ENCODE measurements at places on chromosomes 2 and 18.
A peak's percentile ranks its signal among the peaks of the same experiment; 100 is the strongest.

DNA sequence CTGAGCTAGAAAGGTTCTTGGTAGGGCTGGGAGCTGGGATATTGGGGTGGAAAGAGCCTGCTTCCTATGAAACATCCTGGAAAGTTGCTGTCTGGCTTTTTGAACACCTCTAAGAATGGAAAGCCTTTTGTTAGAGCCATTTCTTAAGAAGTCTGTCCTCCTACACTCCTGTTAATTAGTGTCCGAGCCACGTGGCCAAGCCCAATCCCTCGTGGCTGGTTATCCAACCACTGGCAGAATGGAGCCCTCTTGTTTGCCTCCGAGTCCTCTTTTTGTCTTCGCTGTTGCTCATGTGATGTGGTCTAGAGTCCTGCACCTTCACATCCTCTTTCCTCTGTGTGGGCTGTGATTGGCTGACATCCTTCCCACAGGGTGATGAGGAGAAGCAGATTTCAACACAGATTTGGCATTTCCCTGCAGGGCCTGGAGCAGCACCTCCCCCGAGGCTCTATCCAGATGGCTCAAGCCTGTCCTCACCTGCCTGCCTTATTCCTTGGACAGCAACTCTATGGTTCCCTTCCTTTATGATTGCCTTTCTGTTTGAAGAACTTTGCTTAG is 8.2 kb upstream of the TOGARAM2 start:
- no peak overlapping the region for H3K4me3 ChIP-seq
- no peak overlapping the region for H3K27ac ChIP-seq
- peak; percentile 68 for DNase-seq
- H3K36me3 ChIP-seq, result no peaks in the 10 kb centered on the region
- H3K4me1 ChIP-seq, result peaks cover 7% of the 10 kb centered on the region

DNA sequence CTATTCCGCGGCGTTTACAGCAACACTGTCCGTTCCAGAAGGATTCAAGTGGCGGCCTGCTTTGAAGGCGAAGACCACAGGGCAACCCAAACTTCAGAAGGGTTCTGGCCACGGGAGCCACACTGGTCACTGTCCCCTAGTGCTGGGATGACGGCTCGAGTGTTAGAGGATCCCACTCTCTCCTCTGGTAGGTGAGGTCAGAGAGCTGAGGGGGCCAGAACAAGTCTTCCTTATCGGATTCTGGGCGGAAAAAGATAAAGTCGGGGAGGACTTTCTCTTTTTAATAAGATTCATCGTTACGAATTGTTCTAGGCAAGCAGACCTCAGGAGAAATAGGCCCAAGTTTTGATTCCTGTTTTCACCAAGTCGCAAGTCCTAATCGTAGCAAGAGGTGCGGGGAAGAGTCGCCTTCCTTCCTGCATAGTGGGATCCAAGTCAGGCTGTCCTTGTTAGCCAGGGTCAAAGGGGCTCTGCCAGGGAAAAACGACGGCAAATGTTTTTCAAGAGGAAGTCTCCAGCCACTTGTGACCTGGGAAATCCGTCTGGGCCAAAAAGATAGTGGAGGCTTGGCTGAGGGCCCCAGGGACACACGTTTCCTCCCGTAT is 864 bp upstream of the MYL12A start:
- peak; percentile 47 for DNase-seq
- H3K27me3 ChIP-seq, result no peaks in the 10 kb centered on the region
- peak overlapping the region; percentile 95 for H3K27ac ChIP-seq
- H3K36me3 ChIP-seq, result peaks cover 5% of the 10 kb centered on the region
- H3K4me1 ChIP-seq, result peaks cover 55% of the 10 kb centered on the region

DNA sequence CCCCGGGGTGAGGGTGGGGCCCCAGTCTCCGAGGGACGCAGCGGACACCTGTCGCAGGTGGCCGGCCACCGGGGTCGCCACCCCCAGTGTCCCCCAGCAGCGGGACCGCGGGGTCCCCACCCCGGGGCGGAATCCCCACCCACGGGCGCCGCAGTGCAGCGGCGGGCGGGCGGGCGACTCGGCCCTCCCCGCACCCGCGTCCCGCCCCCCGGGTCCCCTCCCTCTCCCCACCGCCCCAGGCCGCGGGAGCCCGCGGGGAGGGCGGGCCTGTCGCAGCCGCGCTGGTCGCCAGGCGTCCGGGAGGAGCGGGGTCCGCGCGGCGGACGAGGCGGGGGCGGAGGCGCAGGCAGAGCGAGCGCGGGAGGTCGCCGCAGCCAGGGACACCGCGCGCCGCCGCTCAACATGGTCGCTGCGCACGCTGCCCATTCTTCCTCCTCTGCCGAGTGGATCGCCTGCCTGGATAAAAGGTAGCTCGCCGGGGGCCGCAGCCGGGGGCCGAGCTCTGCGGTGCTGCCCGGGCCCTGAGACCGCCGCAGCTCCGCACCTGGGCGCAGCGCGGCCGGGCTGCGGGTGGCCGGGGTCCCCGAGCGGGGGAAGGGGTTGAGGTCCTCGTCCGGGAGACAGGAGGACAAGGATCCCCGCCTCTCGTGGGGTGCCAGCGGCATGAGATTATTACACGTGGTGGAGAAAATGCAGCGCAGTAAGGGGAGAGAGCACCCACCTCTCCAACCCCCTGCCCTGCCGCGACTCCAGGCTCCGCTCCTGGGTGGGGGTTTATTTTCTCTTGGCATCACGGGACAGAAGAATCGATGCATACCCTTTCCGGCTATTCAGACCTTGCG is at the start of gene RAPGEF4:
TSS of gene RAPGEF4 (plus strand) at position 264 of the 842 bp plus-strand sequence. CDS start at position 403, 139 bp downstream.
- no peak for DNase-seq
- H3K4me1 ChIP-seq, result no peaks in the 10 kb centered on the region
- H3K27ac ChIP-seq, result no peak within 1 kb of the TSS
- peak within 1 kb of the TSS; percentile 14 for H3K4me3 ChIP-seq

DNA sequence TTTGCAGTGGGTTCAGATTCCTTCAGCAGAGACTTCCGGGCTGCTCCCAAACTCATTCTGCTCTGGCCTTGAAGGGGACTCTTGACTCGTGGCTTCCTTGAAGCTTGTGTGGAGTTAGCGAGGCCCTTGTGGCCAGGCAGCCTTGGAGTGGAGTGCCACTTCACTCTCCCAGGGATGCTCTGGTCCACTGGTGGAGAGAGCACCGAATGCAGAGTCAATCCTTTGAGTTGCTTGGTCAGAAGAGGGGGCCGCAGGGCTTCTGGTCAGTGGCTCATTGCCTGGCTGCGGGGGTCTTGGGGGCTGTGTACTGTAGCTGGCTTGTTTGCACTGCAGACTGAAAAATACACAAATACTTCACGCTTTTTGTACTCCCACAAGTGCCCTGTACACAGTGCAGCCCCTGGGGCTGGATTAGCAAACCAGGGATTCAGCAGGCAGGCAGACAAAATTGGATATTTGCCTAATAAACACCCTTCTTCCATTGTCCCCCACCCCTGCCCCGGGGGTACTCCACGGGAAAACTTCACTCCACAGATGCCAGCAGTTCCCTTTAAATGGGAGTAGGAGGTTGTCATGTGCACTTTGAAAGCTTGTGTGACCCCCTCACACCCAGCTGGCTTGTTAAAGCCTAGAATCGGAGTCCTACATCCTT is 3.2 kb downstream of the GLI2 start:
- H3K36me3 ChIP-seq, result no peaks in the 10 kb centered on the region
- no peak overlapping the region for H3K27ac ChIP-seq
- peaks cover 77% of the 10 kb centered on the region for H3K27me3 ChIP-seq
- H3K4me1 ChIP-seq, result no peaks in the 10 kb centered on the region
- no peak for DNase-seq
- no peak overlapping the region for H3K4me3 ChIP-seq

- H3K36me3 ChIP-seq, result no peaks in the 10 kb centered on the region
- no peak overlapping the region for H3K4me3 ChIP-seq
- H3K4me1 ChIP-seq, result no peaks in the 10 kb centered on the region
- H3K27ac ChIP-seq, result no peak overlapping the region
- no peaks in the 10 kb centered on the region for H3K27me3 ChIP-seq
Observed at GRCh38 chr2:128835974-128836373, 517.3 kb upstream of the HS6ST1 start.

- no peak for DNase-seq
- no peak overlapping the region for H3K4me3 ChIP-seq
- H3K4me1 ChIP-seq, result no peaks in the 10 kb centered on the region
- no peaks in the 10 kb centered on the region for H3K27me3 ChIP-seq
- H3K36me3 ChIP-seq, result no peaks in the 10 kb centered on the region
Observed at GRCh38 chr18:58449464-58449863, 179.4 kb downstream of the ALPK2 start.

- no peaks in the 10 kb centered on the region for H3K27me3 ChIP-seq
- no peaks in the 10 kb centered on the region for H3K36me3 ChIP-seq
Observed at GRCh38 chr18:62844850-62845643, 129.7 kb downstream of the PHLPP1 start.

GRCh38 chr2:10972683-10973433 is 61.1 kb downstream of the KCNF1 start:
- no peaks in the 10 kb centered on the region for H3K36me3 ChIP-seq
- no peak overlapping the region for H3K27ac ChIP-seq
- H3K4me1 ChIP-seq, result peaks cover 27% of the 10 kb centered on the region
- no peak overlapping the region for H3K4me3 ChIP-seq
- no peaks in the 10 kb centered on the region for H3K27me3 ChIP-seq

- no peak overlapping the region for H3K4me3 ChIP-seq
- H3K27ac ChIP-seq, result no peak overlapping the region
- no peaks in the 10 kb centered on the region for H3K27me3 ChIP-seq
- no peak for DNase-seq
- H3K36me3 ChIP-seq, result no peaks in the 10 kb centered on the region
Observed at GRCh38 chr2:109322111-109322510, 193.1 kb downstream of the SH3RF3 start.

DNA sequence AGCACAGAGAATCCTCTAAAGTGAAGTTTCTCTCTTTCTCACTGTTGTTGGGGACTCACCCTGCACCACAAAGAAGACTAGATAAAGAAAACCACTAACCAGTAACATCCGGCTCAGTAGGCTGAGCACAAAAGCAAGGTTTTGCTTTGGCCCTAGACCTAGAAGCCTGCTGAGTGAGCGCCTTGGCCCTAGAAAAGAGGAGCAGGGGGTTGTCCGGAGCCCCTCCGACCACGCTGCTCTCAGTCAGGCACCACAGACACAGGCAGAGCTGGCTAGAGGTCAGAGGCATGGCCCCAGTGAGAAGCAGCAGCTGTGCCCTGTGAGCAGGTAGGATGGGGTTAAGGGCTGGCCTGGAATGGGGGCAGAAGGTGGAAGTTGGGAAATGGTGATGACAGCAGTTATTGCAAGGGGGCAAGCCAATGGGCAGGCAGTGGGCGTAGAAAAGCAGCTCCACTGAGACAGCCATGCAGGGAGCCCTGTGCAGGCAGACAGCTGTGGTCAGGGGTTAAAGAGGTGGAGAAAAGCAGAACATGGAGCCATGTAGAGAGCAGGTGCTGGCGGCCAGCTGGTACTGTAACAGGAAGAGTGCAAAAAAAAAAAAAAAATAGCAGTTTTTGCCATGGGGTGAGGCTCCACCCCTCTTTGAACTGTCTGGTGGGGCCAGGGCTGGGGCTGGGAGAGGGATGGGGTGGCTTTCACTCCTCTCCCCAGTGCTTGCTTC is 36.9 kb upstream of the SLC14A1 start:
- peak overlapping the region; percentile 77 for H3K27ac ChIP-seq
- peaks cover 49% of the 10 kb centered on the region for H3K4me1 ChIP-seq
- H3K4me3 ChIP-seq, result no peak overlapping the region
- peak; percentile 62 for DNase-seq
- no peaks in the 10 kb centered on the region for H3K27me3 ChIP-seq

- DNase-seq, result no peak
- peaks cover 61% of the 10 kb centered on the region for H3K36me3 ChIP-seq
- H3K4me3 ChIP-seq, result no peak overlapping the region
- H3K27ac ChIP-seq, result no peak overlapping the region
Observed at GRCh38 chr18:79695856-79696850, 16.6 kb downstream of the CTDP1 start.

GRCh38 chr2:26922405-26923188 is 47.8 kb upstream of the MAPRE3 start:
- peak; percentile 21 for DNase-seq
- no peaks in the 10 kb centered on the region for H3K36me3 ChIP-seq
- H3K4me1 ChIP-seq, result no peaks in the 10 kb centered on the region
- H3K4me3 ChIP-seq, result no peak overlapping the region

- H3K27ac ChIP-seq, result no peak overlapping the region
- no peaks in the 10 kb centered on the region for H3K36me3 ChIP-seq
- H3K27me3 ChIP-seq, result no peaks in the 10 kb centered on the region
- no peak for DNase-seq
- no peak overlapping the region for H3K4me3 ChIP-seq
- H3K4me1 ChIP-seq, result no peaks in the 10 kb centered on the region
Observed at GRCh38 chr18:64444819-64445218, 295.9 kb upstream of the LINC00305 start.

- DNase-seq, result no peak
- no peak overlapping the region for H3K4me3 ChIP-seq
- no peaks in the 10 kb centered on the region for H3K4me1 ChIP-seq
- H3K27ac ChIP-seq, result no peak overlapping the region
- H3K27me3 ChIP-seq, result no peaks in the 10 kb centered on the region
- peaks cover 22% of the 10 kb centered on the region for H3K36me3 ChIP-seq
Observed at GRCh38 chr2:53854678-53855077, 5.1 kb downstream of the GPR75 start.

- no peak overlapping the region for H3K27ac ChIP-seq
- no peaks in the 10 kb centered on the region for H3K27me3 ChIP-seq
- peak; percentile 26 for DNase-seq
- no peaks in the 10 kb centered on the region for H3K36me3 ChIP-seq
- H3K4me1 ChIP-seq, result peaks cover 8% of the 10 kb centered on the region
- no peak overlapping the region for H3K4me3 ChIP-seq
Observed at GRCh38 chr18:68847219-68847837, 49.4 kb downstream of the CCDC102B start.

DNA sequence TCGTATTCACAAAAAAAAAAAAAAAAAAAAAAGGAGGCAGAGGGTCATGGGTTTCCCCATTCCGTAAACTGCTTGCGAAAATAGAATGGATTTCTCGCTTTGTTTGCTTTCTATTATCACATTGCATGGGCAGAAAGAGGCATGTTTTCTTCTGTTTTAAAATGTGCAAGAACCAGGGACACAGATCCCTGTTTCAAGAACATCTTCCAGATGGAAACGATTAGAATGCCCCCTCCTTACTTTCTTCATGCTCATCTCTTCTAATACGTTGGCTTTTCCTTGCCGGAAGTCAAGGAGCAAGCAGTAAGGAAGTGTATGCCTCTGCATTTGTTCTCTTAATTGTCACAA is 51.0 kb upstream of the ZNF516 start:
- DNase-seq, result peak; percentile 51
- H3K36me3 ChIP-seq, result no peaks in the 10 kb centered on the region
- peak overlapping the region; percentile 90 for H3K27ac ChIP-seq
- H3K27me3 ChIP-seq, result no peaks in the 10 kb centered on the region

DNA sequence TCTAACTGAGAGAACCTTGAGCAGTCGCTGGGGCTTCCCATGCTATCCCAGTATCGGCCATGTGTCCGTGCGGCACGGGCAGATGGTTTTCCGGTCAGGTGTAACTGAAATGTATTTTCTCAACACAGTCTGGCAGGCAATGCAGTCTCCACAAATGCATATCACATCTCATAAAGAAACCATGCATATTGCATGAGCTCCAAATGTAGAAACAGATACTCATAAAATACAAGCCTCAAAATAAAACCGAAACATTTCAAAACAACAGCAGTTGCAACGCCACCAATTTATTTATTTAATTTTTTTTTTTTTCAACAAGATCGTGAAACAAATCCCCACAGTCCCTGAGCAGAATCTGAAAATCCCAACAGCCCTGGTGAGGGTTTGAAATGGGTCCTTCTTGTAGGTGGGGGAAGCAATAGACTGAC is 299.4 kb downstream of the LPIN1 start:
- no peaks in the 10 kb centered on the region for H3K27me3 ChIP-seq
- no peak overlapping the region for H3K27ac ChIP-seq
- H3K4me3 ChIP-seq, result no peak overlapping the region

GRCh38 chr2:142893241-142893640 is 15.8 kb downstream of the KYNU start:
- no peak overlapping the region for H3K4me3 ChIP-seq

- no peaks in the 10 kb centered on the region for H3K27me3 ChIP-seq
- no peak for DNase-seq
- H3K27ac ChIP-seq, result no peak overlapping the region
Observed at GRCh38 chr2:35314049-35314448, 1041.5 kb upstream of the CRIM1 start.
